SIG-M5 (cell line): ENCODE measurements at places on chromosomes 5 and 9.

DNA sequence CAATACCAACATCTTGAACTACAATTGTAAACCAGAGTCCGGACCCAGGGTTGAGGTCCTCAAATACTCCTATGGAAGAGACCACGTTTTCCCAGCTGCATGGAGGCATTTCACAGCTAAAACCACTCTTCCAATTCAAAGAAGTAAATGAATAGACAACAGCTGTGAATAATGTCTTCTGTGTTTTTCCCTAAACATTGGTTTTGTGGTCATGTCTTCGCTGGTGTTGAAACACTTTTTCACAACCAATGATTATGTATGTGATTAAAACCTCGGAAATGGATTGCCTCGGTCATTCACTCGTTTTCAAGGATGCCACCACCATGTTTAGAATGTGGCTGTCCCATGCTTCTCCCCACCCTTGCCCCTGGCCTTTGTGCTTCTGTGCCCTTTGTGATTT, 9.4 kb upstream of the TENT4A start:
- DNase-seq, result no peak

- no peak for DNase-seq
These were observed 78.2 kb upstream of the MAN2A1 start for GRCh38 chr5:109611505-109611904.

GRCh38 chr5:96626956-96627355, 35.2 kb upstream of the CAST start:
- no peak for DNase-seq

GRCh38 chr5:146218168-146218567, 14.8 kb downstream of the RBM27 start:
- no peak for DNase-seq

DNA sequence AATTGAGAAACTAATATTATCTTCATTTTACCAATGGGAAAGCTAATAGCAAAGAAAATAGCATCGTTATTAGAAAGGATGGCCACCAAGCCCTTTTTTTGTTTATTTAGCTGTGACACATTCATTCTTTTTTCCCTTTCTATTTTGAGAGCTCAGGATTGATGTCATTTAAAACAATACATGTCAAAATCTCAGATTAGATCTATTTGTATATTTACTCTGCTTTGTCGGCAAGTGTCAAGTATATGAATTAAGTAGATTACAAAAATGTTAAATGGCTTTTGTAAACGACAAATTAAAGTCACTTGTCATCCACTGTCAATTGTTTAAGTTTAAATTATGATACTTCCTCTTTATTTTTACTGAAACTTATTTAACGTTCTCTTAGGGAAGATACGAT, 118.9 kb downstream of the PAM start:
- DNase-seq, result no peak

- DNase-seq, result no peak
These were observed 17.8 kb upstream of the DPM2 start for GRCh38 chr9:127955294-127956015.

DNA sequence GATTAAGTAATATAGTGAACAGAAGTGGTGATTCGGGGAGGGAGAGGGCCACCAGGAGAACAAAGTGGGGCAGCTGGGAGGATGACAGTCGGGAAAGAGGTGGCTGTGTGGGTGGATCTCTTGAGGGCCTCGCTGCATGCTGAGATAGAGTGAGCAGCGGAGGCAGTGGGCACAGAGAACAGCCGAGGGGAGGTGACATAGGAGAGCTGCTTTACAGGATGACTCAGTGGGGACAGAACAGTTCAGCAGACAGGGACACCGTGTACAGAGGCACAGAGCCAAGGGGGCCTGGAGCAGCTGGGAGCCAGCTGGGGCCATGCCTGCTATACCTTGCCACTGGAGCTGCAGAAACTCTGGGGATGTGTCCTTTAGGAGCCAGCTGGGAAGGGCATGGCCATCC, 273.9 kb downstream of the GADD45G start:
- DNase-seq, result no peak

GRCh38 chr5:99544356-99544755, 615.5 kb upstream of the CHD1 start:
- DNase-seq, result no peak

DNA sequence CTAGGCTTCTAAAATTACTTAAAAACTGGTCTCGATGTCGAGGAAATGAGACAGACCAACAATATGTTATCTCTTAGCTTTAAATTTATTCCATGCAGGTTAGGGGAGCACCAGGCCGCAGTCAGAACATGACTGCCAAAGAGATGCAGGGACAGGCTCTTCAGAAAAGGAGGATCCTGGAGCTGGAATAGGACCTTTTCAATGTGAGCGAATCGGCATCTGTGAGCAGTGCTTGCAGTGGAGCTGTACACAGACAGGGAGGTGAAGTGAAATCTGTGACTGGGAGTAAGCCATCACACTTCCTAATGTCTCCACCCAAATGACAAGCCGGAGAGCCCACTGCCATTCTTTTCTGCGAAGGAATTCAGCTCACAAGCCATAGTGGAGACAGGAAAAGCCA, 78.2 kb downstream of the EFNA5 start:
- no peak for DNase-seq
